Right ventricle myocardium superior (tissue), 1 donor: ENCODE measurements at places on chromosomes 1 and 21.

- no peak for DNase-seq
Observed at GRCh38 chr1:148372731-148373130, 110.4 kb downstream of the PPIAL4G start.

GRCh38 chr1:38758820-38759219 is 100.8 kb downstream of the RRAGC start:
- no peak for DNase-seq

- DNase-seq, result peak; percentile 55
Observed at GRCh38 chr1:41366455-41367287, 5.4 kb downstream of the FOXO6 start.

- DNase-seq, result no peak
Observed at GRCh38 chr1:60894130-60894529, 188.2 kb upstream of the NFIA start.

DNA sequence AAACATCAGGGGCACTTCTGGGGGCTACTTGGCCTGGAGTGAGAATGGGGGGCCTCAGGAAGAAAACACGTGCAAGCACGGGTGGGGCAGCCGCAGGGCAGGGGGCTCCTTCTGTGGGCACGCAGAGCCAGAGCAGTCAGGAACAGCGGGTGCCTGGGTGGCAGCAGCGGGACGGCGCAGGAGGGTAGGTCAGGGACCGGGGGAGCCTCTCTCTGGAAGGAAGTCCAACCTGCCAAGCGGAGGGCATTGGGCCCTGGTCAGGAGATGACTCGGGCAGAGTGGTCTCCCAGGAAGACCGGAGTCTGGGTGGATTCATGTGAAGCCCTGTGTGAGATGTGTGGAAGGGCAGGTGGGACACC is 27.1 kb downstream of the CTNNBIP1 start:
- DNase-seq, result no peak

GRCh38 chr1:116286541-116286971 is 86.5 kb upstream of the ATP1A1 start:
- DNase-seq, result no peak

- DNase-seq, result no peak
Observed at GRCh38 chr1:187516874-187517273, 688.1 kb downstream of the PLA2G4A start.

- no peak for DNase-seq
Observed at GRCh38 chr1:156214024-156214748, 1.4 kb downstream of the PMF1 start.

DNA sequence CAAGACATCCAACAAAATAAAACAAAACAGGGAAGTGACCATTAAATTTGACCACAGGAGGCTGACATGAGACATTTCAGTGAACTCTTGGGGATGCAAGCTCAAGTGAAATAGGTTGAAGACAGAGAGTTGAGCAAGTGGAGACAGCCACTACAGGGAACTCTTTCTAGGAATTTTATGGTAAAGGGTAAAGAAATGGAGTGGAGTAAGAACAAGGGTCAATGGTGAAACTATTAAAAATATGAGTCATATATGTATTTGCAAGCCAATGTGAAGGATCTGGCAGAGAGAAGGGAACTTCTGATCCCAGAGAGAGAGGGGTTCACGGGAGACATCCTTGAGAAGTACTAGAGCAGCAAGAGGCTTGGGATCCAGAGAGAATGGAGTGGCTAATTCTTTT is 9.1 kb upstream of the TRABD2B start:
- DNase-seq, result no peak

DNA sequence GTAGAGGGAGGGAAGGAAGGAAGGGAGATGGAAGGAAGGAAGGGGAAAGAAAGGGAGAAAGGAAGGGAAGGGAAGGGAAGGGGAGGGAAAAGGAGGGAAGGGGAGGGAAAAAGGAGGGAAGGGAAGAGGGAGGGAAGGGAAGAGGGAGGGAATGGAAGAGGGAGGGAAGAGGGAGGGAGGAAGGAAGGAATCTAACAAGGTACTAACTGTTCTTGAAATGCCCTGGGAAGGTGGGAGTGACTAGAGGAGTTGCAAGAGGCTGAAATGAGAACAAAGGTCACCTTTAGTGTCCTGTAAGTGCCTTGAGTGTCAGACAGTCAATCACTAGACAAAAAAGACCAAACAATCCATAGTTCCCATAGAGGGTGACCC is 2.3 kb upstream of the ATP2B4 start:
- no peak for DNase-seq

DNA sequence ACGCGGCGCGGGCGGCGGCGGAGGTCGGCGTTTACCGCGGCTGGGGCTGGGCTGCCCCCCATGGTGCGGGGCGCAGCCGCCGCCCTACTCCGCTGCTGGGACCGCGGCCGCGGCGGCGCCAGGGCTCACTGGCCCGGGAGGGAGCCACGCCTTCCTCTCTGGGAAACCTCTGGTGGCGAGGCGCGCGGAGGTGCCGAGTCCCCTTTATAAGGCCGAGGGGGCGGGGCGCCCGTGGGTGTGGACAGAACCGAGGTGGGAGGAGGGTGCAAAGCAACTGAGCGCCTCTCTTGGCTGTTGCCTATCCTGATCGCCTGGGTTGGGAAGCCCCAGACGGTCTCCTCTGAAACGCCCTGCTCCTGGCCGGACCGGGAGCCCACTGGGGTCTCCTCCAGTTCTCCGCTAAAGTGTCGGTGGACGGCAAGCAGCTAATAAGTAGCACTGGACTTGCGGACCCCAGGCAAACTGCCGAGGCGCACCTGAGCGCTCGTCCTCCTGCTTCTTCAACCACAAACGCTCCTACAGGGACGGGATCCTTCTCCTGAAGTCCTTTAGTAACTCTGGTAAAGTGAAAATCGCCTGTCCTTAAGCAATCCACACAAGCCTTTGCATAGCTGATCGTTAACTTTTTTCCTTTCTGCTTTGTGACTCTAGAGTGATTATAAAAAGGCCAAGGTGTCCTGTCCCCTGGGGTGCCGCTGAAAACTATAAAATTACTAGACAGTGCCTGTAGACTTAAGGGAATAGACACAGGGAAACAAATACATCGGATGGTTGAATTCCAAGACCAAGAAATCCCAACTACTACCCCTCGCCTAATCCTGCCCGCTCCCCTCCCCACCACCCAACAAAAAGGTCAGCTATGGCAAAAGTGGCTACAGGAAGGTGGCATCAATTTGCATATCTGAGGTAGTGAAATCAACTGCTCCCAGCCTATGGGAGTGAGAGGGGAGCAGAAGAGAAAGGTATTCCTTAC is at the start of gene PTGER3:
PTGER3 (minus strand) TSS at position 182 of the 973 bp plus-strand sequence. CDS start 239 bp downstream, outside the sequence.
- DNase-seq, result peak; percentile 86

GRCh38 chr1:203033287-203033686 is 7.0 kb downstream of the PPFIA4 start:
- no peak for DNase-seq

DNA sequence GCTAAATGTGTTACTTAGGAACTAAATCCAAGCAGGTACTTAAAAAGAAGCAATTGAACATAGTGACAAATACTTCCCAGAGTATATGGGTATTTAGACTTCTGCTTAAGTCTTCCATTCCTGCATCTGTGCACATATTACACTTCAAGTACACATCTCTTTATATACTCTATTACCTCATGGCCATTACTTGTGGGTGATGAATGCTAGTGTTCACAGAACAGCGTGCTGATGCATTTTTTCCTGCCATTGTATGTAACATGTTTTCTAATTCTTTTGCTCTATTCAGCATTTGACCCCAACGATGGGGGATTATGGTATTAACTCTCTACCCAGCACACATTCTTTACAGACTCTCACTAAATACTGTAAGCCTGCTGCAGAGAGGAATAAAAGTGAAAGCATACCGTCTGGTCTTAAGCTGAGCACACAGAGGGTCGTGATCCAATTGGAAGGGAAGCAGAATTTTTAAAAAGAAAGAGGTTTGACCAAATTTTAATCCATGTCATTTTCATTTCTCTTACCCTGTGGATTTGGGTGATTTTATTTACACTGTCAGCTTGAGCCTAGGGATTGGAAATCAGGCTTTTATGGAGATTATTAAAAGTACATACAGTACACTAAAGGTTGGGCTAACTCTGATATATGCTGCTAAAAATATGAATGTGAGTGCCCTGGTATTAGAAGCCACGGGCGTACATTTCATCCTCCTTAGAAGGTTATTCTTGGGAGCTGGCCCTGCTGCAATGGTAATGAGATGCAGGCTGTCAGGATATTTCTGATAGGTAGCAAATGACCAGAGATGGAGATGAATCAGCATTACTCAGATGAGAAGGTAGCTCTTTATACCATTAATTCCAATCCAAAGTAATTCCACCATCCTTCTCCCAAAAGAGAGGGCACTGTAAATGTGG is 95.5 kb upstream of the PROX1 start:
- DNase-seq, result no peak

- no peak for DNase-seq
Observed at GRCh38 chr1:197995408-197996258, 78.5 kb downstream of the LHX9 start.

DNA sequence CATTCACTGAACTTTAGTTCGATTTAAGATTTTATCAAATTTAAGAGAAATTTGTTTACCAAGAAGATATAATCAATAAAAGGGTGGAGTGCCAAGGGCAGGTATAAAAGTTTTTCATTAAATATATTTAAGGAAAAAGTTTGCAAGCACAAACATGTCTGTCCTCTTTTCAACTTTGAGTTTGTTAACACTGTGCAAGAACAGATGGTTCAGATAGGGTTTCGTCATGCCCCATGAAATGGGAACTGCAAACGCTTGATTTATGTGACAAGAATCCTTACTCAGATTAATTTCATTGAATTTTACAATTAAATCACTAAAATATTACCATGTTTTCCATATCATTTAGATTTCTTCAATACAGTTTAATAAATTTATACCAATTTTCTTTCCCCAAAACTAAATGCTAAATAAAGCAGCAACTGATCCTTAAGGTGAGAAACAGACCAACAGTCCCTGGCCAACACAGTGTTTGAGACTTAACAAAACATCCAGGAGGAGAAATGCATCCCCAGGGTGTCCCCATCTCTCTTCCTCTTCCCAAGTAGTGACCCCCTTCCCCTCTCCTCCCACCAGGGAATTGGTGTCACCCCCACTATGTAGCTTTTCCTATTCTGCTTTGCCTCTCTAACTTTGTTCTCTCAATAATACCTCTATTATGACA is 292.9 kb downstream of the LTN1 start:
- DNase-seq, result no peak

- no peak for DNase-seq
Observed at GRCh38 chr1:116856312-116856711, 53.4 kb upstream of the PTGFRN start.

GRCh38 chr1:85397490-85398032 is 67.4 kb downstream of the DDAH1 start:
- no peak for DNase-seq

- DNase-seq, result no peak
Observed at GRCh38 chr1:59342801-59343575, 46.1 kb downstream of the FGGY start.

DNA sequence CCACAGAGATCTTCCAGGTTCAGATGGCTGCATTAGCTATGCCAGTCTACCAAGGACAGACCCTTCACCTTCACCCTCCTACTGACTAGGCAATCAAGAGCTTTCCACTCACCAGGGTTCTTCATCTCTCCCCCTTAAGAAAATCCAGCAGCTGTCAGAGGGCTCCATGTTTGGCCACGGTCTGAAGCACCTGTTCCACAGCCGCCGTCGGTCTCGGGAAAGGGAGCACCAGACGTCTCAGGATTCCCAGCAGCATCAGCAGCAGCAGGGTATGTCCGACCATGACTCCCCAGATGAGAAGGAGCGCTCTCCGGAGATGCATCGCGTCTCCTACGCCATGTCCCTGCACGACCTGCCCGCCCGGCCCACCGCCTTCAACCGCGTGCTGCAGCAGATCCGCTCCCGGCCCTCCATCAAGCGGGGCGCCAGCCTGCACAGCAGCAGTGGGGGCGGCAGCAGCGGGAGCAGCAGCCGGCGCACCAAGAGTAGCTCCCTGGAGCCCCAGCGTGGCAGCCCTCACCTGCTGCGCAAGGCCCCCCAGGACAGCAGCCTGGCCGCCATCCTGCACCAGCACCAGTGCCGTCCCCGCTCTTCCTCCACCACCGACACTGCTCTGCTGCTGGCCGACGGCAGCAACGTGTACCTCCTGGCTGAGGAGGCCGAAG is 13.8 kb downstream of the TMCC2 start:
- DNase-seq, result no peak

GRCh38 chr1:244371242-244372141 is 80.2 kb downstream of the ADSS2 start:
- DNase-seq, result no peak

- DNase-seq, result no peak
Observed at GRCh38 chr1:202987922-202988583, 19.1 kb upstream of the TMEM183A start.

GRCh38 chr1:169707912-169708604 is 3.4 kb downstream of the SELL start:
- no peak for DNase-seq

DNA sequence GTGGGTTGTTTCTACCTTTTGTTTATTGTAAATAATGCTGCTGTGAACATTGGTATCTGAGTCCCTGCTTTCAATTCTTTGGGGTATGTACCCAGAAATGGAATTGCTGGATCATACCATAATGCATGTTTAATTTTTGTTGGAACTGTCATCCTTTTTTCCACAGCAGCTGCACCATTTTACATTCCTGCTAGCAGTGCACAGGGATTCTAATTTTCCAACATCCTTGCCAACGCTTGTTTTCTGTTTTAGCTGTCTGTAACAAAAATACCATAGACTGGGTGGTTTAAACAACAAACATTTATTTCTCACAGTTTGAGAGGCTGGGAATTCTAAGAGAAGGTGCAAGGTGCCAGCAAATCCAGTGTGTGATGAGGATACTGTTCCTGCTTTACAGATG is 65.1 kb downstream of the RAVER2 start:
- no peak for DNase-seq

DNA sequence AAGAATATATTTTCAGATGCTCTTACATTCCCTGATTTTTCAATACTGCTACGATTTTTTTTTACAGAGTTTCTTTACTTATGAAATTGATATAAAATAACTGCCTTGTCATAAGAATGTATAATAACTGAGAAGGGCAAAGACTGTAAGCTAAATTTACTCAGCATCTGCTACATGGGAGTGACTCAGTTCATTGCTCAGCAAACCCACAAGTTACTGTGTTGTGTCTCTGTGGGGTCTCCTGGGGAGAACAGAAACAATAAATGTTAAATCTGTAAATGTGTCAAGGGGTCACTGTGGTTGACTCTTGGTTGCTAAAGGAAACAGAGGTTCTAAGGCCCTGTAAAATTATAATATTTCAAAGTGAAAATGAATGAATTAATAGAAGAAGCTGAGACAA is 210.3 kb upstream of the CACYBP start:
- DNase-seq, result no peak

GRCh38 chr1:2204415-2205190 is 10.0 kb upstream of the FAAP20 start:
- DNase-seq, result peak; percentile 90

DNA sequence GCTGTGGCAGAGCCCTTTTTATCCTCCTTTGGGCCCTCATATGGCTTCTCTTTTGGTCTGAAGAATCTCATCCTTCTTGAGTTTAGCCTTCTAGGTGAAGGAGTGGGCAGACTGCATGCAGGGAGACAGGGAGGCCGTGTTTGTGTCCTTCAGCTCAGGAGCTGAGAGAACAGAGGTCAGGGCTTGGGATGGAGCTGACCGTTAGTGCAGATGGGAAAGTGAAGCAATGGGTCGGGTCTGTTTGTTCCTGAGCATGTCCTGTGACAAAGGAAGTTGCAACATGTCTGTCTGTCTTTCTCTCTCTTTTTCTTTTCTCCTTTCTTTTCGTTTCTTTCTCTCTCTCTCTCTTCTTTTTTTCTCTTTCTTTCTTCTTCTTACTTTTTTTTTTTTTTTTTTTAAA is 14.9 kb downstream of the MAPKAPK2 start:
- no peak for DNase-seq
